LHCN-M2 (cell line): ENCODE measurements at places on chromosomes 11 and 22.
A peak's percentile ranks its signal among the peaks of the same experiment; 100 is the strongest.

- DNase-seq, result peak; percentile 68
These were observed 45.3 kb upstream of the PPARA start for GRCh38 chr22:46104881-46105493.

DNA sequence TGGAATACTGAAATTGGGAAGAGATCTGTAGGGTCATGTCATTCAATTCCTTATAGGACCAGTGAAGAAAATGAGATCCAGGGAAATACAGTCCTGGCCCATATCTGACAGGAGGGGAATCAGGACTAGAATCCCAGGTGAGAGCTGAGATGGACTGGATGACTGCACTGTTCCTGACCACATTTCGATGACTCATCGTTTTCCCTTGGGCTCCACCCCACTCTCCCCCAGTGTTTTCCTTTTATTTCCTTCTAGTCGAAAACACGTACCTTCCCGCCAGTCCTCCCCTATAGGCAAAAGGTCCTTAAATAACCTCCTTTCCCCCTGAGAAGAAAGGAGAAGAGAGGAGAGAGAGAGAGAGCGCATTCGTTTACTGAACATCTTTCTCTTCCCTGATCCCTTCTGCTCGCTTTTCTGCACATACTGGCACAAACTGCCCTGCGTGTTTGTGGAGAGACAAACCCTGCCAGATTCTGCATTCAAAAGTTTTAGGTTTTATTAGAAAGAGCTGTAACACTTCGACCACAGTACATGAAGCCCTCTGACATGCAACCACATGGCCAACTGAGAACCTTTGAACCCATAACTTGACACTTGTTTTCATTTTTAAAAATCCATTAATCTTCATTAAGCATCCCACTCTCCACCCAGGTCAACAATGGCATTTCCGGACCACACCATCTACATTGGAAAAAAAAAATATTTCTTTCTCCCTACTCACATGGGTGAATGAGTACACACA is 565.7 kb downstream of the METTL15 start:
- DNase-seq, result peak; percentile 25

DNA sequence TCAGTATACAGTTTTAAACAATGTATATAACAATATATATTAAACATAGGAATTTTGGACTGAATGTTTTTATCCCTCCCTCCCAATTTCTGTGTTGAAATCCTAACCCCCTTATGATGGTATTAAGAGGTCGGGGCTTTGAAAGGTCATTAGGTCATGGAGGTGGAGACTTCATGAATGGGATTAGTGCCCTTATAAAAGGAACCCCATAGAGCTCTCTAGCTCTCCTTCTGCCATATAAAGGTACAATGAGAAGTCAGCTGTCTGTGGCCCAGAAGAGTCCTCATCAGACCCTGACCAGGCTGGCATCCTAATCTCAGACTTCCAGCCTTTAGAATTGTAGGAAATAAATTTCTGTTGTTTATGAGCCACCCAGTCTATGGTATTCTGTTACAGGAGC is 6.5 kb downstream of the NNMT start:
- DNase-seq, result no peak

- DNase-seq, result peak; percentile 38
These were observed at the start of gene KLHL22 for GRCh38 chr22:20494978-20495860. TSS of gene KLHL22 (minus strand) at chr22:20495795. CDS start at chr22:20489211, 6,584 bp downstream.

DNA sequence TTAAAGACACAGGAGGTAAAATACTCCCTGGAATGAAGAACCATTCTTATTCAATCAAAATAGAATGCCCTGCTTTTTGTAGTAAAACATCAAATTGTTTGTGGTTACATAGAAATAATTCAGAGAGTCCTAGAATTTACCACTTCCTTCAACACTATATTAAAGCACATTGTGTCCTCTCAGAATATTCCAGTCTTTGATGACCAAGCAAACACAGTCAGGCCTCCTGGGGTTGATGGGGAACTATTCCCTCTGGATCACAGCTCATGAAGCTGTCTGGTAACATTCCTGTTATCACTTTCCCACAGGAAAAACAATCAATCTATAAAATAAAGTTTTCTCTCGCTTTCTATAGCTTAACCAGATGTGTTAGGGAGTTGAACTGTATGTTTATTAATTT is 389.3 kb downstream of the KCNA4 start:
- DNase-seq, result peak; percentile 90
